T-helper 1 cell (primary cell): ENCODE measurements at places on chromosomes 2 and 18.

GRCh38 chr2:45922577-45922988, 271.1 kb downstream of the PRKCE start:
- no peak for DNase-seq

GRCh38 chr2:42046819-42047487, 868 bp upstream of the PKDCC start:
- no peak for DNase-seq

GRCh38 chr2:96499061-96499960, 5.8 kb downstream of the NEURL3 start:
- no peak for DNase-seq

DNA sequence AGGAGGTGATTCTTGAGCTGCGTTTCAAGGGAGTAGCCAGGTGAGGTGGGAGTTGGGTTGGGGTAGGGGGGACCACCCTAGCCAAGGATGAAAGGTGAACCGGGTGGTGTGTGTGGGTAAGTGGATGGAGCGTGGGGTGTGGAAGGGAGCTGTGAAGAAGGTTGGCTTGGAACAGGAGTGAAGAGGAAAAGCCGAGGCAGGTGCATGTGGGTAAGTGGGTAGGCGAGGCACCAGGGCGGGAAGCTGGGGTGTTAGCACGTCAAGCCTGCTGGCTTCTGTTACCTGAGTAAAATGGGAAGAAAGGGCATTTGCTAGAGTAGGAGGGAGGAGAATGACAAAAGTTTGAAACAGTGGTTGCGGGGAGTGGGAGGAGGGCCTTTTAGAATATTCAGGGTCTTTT, 31.6 kb downstream of the TANC1 start:
- no peak for DNase-seq
